ENCODE measurements at places on chromosomes 16 and 17.

- no peak for DNase-seq
Observed at GRCh38 chr16:81415751-81416150, 28.9 kb upstream of the CMIP start.

- no peak for DNase-seq
Observed at GRCh38 chr17:31390748-31391495, 553 bp upstream of the RAB11FIP4 start.

GRCh38 chr16:72468582-72468981 lies 296.6 kb upstream of the PMFBP1 start:
- DNase-seq, result no peak

- DNase-seq, result no peak
Observed at GRCh38 chr17:41814195-41814594, 1.4 kb downstream of the FKBP10 start.

DNA sequence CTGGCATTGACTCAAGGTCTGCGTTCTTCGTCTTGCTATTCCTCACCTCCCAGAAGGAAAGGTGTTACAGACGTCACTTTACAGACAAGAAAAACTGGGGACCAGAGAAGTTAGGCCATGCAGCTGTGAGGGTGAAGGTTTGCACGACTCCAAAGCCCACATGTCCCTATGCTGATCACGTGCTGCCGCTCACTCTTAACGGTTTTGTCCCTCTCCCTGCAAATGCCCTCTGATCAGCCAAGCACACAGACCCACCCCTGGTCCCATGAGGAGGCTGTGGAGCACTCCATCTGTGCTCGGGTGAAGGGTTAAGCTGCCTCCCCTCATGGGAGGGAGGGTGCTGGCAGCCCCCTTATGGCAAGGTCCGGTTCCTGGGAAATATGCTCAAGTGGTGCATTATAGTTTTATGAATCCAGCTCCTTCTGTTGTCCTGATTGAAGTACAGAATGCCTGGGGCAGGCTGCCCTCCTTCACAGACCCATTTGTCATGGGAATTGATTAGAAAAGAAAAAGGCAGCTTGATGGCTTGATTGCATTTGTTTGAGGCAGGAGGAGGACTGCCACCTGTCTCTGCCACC lies 18.8 kb downstream of the CCDC182 start:
- no peak for DNase-seq

- DNase-seq, result no peak
Observed at GRCh38 chr16:86353148-86353547, 157.2 kb upstream of the FOXF1 start.

GRCh38 chr17:59465949-59466307 lies 99.5 kb upstream of the DHX40 start:
- DNase-seq, result no peak

- no peak for DNase-seq
Observed at GRCh38 chr17:47742319-47743181, 9.5 kb downstream of the TBX21 start.

DNA sequence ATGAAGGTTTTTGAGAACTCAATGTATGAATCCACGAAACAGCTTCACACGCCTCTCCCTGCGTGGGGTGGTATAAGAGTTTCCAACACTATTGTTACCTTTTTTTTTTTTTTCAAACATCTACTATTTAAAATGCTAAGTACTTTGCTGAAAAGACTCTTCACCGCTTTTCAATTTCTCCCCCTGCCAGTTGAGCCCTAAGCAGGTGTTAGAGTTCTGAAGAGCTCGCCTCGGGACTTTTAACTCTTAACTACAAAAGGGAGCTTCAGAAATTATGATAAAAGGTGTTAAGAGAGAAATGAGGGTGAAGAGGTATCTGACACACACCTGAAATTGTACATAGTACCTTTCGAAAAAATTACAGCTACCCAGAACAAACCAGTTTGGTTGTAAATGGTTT lies 20.9 kb upstream of the PSMD7 start:
- DNase-seq, result peak; percentile 24

GRCh38 chr17:10306585-10306984 lies 66.2 kb downstream of the MYH13 start:
- DNase-seq, result no peak

GRCh38 chr16:16904601-16905000 lies 525.7 kb downstream of the NPIPA7 start:
- DNase-seq, result no peak

- DNase-seq, result no peak
Observed at GRCh38 chr17:34645594-34645993, 66.2 kb downstream of the TMEM132E start.

- no peak for DNase-seq
Observed at GRCh38 chr17:9802294-9802693, 10.9 kb upstream of the DHRS7C start.

GRCh38 chr17:59456428-59456827 lies 109.0 kb upstream of the DHX40 start:
- DNase-seq, result no peak

- DNase-seq, result no peak
Observed at GRCh38 chr16:86911437-86911958, 333.1 kb downstream of the FOXL1 start.

- no peak for DNase-seq
Observed at GRCh38 chr16:9114112-9114511, 22.7 kb downstream of the HAPSTR1 start.

DNA sequence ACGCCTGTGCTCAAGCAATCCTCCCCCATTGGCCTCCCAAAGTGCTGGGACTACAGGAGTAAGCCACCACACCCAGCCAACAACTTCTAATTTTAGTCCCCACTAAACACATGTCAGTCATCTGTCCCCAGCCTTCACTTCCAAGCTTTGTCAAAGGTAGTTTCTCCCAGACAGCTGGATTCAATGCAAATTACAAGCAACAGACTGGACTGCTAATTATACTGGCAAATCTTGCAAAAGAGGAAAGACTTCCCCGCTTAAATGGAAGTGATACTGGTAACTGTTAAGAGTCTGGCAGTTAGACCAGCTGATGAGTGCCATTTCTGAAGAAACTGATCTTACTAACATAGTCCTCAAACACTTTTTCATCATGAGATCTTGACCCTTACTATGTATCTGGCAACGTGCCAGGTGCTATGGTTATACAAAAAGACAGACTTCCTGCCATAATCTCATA lies 8.2 kb upstream of the GGA2 start:
- no peak for DNase-seq

- DNase-seq, result no peak
Observed at GRCh38 chr17:77882040-77882439, 76.5 kb upstream of the TNRC6C start.

- DNase-seq, result no peak
Observed at GRCh38 chr16:54355251-54355650, 68.7 kb upstream of the IRX3 start.

DNA sequence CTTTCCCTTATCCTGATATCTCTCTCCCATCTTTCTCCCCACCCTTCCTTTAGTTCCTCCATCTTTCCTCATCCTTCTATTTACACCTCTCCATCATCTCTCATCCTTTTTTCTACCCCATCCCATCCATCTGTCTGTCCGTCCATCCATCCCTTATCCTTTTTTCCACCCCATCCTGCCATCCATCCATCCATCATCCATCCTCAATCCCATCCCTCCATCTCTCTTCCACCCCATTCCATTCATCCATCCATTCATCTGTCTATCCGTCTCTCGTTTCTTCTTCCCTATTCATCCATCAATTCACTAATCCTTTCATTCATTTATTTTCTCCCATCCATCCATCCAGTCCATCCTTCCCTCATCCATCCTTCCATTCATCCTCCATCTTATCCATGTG lies 68.1 kb downstream of the ABCC6 start:
- DNase-seq, result no peak
